ENCODE measurements at places on chromosomes 5 and 9. TPM values are rescaled to one million over a fixed set of nuclear protein-coding genes. Genes with fewer than 3 reads are reported as not detected.

- DNase-seq = no peak
These were observed 2202.2 kb upstream of the C9orf72 start for GRCh38 chr9:29775491-29775890.

DNA sequence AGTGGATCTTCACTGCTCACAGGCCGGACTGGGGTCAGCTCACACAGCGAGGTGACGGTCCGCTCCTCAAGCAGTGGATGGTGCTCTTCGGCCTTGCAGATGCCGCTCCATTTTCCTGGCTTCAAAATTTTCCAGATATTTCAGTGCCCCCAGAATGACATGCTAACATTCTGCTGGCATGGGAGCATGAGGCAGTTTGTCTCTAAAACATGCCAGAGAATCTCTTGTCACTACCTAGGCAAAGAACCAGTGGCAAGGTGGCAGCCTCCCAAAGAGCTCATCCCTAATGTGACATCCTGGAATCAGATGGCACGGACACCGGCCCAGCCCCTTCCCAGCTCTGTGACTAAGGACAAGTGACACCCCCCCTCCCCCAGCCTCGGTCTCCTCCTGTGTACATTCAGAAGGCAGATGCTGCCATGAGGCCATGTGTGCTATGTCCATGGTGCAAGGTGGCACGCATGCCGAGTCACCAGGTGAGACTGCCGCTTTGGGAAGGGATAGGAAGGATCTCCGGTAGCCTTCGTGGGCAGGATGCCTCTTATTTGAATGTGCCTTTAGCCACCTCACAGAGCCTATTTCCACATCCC lies 2.7 kb downstream of the S1PR3 start:
- DNase-seq = no peak

DNA sequence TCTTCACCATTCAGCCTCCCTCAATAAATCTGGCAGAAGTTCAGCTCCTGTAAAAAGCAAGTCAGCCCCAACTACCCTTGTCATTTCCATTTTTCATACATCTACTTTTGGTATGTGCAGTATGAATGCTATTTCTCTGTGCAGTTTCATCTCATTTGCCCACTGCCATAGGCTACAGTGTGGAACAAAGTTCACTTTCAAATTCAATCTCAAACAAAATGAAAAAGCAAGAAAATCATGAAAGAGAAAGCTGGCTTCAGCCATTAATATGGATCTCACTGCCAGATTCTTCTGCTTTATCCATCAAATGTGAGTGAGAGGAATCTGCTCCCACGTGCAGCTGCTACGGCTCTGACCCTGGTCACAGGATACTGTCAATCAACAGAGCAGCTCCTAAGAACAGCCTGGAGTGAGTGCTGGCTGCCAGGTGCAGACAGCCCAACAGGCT lies 494.2 kb downstream of the ZNF608 start:
- no peak for DNase-seq

Gene PAEP
- total RNA-seq = not detected

Gene BARHL1
- total RNA-seq = not detected

Gene NUTM2F
- total RNA-seq = not detected
